ENCODE measurements at places on chromosomes 1 and 21. TPM values are rescaled to one million over a fixed set of nuclear protein-coding genes. Genes with fewer than 3 reads are reported as not detected.

Gene LCE1E
- not detected for total RNA-seq

Gene TBX15
- total RNA-seq = 0.19 TPM

Gene CAPN9
- 0.72 TPM for total RNA-seq

Gene ESPN
- total RNA-seq = 15.6 TPM

- H3K36me3 ChIP-seq = peaks cover 29% of the 10 kb centered on the region
- H3K27ac ChIP-seq = no peak overlapping the region
- peaks cover 22% of the 10 kb centered on the region for H3K4me1 ChIP-seq
- DNase-seq = no peak
- no peak overlapping the region for H3K4me3 ChIP-seq
- no peaks in the 10 kb centered on the region for H3K27me3 ChIP-seq
Measured at GRCh38 chr21:26079366-26079765, 91.2 kb downstream of the APP start.

DNA sequence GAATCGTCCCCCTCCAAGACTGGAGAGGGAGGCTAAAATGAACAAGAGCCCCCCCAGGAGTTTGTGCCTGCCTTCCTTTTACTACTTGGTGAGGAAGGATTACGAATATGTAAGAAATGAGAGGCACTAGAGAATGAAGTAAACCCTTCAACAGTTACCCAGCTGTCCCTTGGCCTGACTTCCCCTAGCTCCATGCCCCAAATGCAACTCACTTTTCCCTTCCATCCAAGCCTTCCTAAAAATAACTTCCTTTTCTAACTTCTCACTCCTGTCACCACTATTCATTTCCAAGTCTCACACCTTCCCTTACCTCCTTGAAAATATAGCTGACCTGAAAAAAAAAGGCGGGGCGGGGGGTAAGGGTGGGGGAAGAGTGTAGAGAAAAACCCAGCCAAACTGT is 96.6 kb upstream of the HNRNPU start:
- no peaks in the 10 kb centered on the region for H3K36me3 ChIP-seq
- H3K4me3 ChIP-seq = no peak overlapping the region
- no peak overlapping the region for H3K27ac ChIP-seq
- H3K27me3 ChIP-seq = no peaks in the 10 kb centered on the region
- H3K4me1 ChIP-seq = peaks cover 11% of the 10 kb centered on the region

DNA sequence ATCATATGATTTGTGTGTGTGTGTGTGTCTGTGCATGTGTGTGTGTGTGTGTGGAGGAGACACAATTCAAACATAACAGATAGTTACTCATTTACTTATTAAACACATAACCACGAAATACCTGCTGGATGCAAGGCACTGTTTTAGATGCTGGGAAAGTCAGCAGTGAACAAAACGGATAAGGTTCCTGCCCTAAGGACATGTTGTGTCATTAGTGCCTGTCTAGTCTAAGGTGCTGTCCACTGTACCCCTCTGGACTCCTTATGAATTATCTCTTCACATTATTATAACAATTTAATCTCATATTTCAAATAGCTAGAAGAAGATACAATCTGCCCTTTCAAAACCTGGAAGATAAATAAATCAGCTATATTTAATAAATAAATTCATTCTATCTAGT is 162.4 kb downstream of the PLPPR5 start:
- no peak for DNase-seq
- H3K27ac ChIP-seq = no peak overlapping the region
- H3K4me1 ChIP-seq = no peaks in the 10 kb centered on the region
- H3K27me3 ChIP-seq = peaks cover 63% of the 10 kb centered on the region

- no peaks in the 10 kb centered on the region for H3K27me3 ChIP-seq
- DNase-seq = no peak
- peaks cover 16% of the 10 kb centered on the region for H3K4me1 ChIP-seq
- no peak overlapping the region for H3K4me3 ChIP-seq
- H3K27ac ChIP-seq = peak overlapping the region; percentile 90
Measured at GRCh38 chr1:202411422-202411821, 62.9 kb downstream of the PPP1R12B start.

DNA sequence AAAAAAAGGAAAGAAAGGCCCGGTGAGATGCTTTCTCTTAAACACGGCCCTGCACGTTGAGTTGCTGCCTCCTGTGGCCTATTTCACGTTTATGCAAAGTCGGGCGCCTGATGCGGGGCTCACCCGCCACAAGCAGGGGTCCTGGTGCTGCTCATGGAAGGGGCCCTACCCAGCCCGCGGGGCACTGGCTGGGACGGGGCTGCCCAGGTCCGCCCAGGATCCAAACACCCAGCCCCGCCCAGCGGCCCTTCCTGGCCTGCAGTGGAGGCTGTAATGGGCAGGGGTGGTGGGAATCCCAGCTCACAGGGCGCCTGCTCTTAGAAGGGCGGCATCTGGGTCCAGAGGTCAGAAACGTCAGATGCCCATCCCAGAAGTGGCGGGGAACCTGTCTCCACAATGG is 1.6 kb downstream of the COL6A2 start:
- DNase-seq = no peak
- peak overlapping the region; percentile 80 for H3K4me3 ChIP-seq
- H3K36me3 ChIP-seq = peaks cover 13% of the 10 kb centered on the region
- no peaks in the 10 kb centered on the region for H3K4me1 ChIP-seq
- peaks cover 48% of the 10 kb centered on the region for H3K27me3 ChIP-seq

DNA sequence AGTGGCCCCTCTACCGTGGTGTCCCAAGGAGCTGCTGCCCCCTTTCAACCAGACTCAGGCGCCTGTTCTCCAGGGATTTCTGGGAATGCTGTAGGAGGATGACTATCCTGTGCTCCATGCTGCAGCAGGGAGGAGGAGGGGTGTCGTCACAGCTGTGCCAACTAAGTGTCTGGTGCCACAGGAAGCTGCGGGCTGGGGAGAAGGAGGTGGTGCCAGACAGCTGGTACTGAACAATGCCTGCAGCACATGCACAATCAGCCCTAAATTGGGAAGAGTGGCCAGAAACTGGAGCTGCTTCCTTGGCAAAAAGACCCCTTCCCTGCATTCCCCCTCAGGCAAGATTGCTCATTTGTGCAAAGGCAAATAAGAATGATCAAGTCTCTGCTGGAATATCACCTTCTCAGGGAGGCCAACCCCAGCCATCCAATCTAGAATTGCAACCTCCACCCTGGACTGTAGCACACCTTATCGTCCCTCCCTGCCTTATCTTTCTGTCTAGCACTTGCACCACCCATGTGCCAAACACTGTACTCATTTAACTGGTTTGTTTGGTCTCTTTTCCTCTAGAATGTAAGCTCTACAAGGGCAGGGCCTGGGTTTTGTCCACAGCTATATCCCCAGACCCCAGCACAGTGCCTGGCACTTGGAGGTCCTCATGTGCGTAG is 33.3 kb downstream of the LAMB3 start:
- peaks cover 21% of the 10 kb centered on the region for H3K4me1 ChIP-seq
- H3K4me3 ChIP-seq = no peak overlapping the region
- DNase-seq = no peak
- H3K27me3 ChIP-seq = no peaks in the 10 kb centered on the region
- no peak overlapping the region for H3K27ac ChIP-seq

DNA sequence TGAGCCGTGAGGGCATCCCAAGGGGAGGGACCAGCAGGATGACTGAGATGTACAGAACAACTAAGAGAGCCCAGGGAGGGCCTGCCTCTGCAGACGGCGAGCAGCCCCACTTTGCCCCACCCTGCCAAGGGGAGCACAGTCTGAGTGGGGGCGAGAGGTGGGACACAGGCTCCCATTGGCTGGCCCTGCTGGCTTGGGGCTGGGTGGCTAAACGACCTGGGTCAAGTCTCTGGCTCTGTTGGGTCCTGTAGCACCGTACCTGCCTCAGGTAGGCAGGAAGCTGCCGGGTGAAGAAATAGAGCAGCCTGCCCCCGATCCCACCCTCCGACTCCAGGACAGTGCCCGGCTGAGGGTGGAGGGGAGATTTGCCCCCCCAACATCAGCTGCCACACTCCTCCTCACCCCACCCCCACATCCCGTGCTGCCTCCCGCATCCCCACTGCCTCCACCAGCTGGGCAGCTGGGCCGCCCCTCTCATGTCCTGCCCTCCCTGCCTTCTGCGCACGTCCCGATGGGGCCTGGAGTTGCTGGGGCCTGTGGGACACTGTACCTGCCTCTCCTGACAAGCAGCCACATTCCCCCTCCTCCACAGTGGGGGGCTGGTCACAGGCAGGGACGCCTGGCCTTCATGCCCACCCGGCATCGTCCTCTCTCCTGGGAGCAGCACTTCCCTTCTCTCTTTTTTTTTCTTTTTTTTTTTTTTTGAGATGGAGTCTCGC is 12.6 kb upstream of the PLEKHG5 start:
- H3K4me3 ChIP-seq = no peak overlapping the region
- H3K4me1 ChIP-seq = peaks cover 14% of the 10 kb centered on the region
- H3K27ac ChIP-seq = no peak overlapping the region
- no peak for DNase-seq

- H3K27me3 ChIP-seq = no peaks in the 10 kb centered on the region
- no peak overlapping the region for H3K4me3 ChIP-seq
- no peaks in the 10 kb centered on the region for H3K36me3 ChIP-seq
- H3K27ac ChIP-seq = no peak overlapping the region
- H3K4me1 ChIP-seq = peaks cover 13% of the 10 kb centered on the region
Measured at GRCh38 chr21:43981151-43981870, 30.8 kb upstream of the TRAPPC10 start.

- H3K27ac ChIP-seq = no peak overlapping the region
- H3K4me1 ChIP-seq = peaks cover 15% of the 10 kb centered on the region
- no peak overlapping the region for H3K4me3 ChIP-seq
- DNase-seq = no peak
Measured at GRCh38 chr1:184017306-184017705, 20.2 kb downstream of the COLGALT2 start.

Data from type B pancreatic cell (in vitro differentiated cells).